ENCODE measurements at places on chromosomes 13 and 19. TPM values are rescaled to one million over a fixed set of nuclear protein-coding genes. Genes with fewer than 3 reads are reported as not detected.
A peak's percentile ranks its signal among the peaks of the same experiment; 100 is the strongest.

DNA sequence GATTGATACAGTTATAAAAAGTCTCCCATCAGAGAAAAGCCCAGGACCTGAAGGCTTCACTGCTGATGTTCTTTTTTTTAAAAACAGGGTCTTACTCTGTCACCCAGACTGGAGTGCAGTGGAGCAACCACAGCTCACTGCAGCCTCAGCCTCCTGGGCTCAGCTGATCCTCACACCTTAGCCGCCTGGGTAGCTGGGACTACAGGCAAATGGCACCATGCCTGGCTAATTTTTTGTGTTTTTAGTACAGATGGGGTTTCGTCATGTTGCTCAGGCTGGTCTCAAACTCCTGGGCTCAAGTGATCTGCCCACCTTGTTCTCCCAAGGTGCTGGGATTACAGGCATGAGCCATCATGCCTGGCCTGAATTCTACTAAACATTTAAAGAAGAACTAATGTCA is 33.1 kb downstream of the TEX29 start:
- DNase-seq, result no peak

GRCh38 chr13:30134578-30134977 is 172.8 kb downstream of the KATNAL1 start:
- no peak for DNase-seq

DNA sequence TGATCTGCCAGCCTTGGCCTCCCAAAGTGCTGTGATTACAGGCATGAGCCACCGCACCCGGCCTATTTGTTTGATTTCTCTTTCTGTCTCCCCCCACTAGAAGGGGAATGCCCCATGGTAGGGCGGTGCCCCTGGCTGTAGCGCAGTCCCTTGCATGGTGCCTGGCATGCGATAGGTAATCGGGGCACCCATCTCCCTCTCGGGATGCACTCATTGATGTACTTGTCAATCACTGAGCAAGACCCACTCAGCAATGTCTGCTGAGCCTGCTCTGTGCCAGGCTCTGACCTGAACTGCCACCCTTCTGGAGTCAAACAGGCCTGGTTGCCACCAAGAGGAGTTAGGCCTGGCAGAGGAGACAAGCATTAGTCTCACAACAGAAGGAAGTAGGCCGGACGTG is 19.8 kb downstream of the DNM2 start:
- DNase-seq, result no peak

DNA sequence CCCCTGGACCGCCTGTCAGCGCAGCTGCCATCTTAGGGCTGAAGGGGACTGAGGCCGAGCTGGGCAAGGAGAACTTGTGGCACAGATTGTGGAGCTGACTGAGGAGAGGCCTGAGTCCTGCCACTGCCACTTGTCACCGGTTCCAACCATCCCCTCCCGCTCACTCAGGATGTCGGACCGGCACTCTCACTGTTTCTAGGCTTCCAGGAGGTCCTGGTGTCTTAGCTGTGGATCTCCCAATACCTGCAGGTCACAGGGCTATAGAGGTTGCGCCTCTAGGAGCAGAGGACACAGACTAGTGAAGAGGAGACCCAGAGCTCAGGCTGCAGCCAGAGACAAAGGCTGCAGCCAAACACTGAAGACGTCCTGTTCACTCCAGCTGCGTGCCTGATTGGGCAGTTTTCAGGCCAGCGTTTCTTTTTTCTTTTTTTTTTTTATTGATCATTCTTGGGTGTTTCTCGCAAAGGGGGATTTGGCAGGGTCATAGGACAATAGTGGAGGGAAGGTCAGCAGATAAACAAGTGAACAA is 15.3 kb upstream of the ZNF486 start:
- no peak for DNase-seq

DNA sequence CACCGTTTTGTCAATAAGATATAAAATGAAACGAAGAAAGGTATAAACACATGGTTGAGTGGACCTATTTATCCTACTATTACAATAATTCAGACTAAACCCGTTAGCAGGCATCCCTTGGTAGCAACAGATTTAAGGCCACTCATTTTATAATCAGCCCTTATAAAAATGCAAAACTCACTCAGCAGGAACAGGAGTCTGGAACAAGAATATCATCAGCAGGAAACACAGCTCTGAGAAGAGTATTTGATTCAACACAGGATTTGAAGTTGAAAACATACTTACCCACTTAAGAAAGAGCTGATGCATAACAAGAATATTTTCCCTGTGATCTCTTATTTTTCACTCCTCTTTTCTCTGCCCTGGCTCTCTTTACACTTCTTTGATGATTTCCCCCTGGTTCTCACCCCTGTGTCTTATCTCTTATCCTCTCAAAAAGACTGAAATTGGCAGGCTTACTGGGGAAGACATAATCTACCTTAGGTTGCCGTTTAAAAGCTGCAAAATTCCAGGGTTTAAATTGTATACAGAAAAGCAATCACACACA is 1722.7 kb downstream of the SLITRK5 start:
- no peak for DNase-seq

DNA sequence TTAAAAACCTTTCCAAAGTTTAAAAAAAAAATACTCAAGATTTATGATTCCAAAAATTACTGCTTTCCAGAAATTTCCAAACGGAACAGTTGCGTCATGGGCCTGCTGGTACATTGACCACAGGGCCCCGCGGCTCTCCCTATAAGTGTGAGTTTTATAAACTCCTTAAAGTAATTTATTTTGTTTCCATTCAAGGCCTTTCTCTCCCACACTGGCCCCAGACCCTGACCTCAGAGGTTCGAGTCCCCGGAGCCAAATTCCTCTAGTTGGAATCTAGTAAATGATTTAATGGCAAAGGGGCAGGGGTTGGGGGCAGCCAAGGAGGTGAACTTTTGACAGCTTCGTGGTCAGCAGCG is 97.5 kb downstream of the INSR start:
- DNase-seq, result peak; percentile 42

- no peak for DNase-seq
Measured at GRCh38 chr19:40920300-40921004, 38.4 kb upstream of the CYP2A7 start.

DNA sequence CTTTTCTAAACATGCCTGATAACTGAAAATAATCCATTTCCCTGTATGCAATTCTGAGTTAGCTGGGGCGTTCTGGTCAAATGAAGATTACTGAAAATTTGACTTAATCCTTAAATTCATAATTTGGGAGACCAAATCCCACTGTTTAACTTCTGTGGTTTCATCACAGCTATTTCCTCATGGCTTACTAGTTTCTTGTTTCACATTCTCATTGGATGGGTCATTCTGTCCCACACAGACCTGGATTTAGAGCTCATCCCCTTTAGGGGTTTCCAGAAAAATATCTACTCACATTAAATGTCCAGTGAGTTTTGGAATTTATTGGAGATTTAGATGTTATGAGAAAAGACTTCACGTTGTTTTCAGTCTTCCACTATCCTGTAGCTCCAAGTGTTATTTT is 709.3 kb upstream of the KLHL1 start:
- DNase-seq, result no peak

DNA sequence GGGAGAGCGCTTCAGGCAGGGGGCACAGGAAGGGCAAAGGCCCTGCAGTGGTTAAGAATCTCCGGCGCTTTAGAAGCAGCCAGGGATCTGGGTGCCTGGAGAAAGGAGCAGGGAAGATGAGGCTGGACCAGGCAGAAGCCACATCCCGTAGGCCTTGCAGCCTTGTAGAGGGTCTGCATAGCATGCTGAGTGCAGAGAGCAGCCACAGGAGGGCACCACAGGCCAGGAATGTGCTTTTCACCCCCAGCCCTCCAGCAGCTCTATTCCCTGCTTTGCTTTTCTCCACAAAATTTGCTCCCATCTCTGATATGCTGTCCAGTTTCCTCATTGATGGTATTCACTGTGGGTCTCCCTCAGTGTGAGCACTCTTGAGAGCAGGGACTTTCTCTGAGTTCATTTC is 5.7 kb downstream of the WDR62 start:
- peak; percentile 35 for DNase-seq

- no peak for DNase-seq
Measured at GRCh38 chr13:112574416-112574815, 13.5 kb downstream of the TUBGCP3 start.

GRCh38 chr13:111361046-111361872 is 40.8 kb downstream of the TEX29 start:
- DNase-seq, result no peak

GRCh38 chr13:32669030-32669646 is 82.9 kb downstream of the PDS5B start:
- no peak for DNase-seq

- DNase-seq, result peak; percentile 50
Measured at GRCh38 chr19:13060233-13060963, 42.3 kb downstream of the LYL1 start.

GRCh38 chr19:21109116-21109515 is 27.1 kb downstream of the ZNF714 start:
- DNase-seq, result no peak

- no peak for DNase-seq
Measured at GRCh38 chr13:95948656-95949055, 104.5 kb downstream of the UGGT2 start.

DNA sequence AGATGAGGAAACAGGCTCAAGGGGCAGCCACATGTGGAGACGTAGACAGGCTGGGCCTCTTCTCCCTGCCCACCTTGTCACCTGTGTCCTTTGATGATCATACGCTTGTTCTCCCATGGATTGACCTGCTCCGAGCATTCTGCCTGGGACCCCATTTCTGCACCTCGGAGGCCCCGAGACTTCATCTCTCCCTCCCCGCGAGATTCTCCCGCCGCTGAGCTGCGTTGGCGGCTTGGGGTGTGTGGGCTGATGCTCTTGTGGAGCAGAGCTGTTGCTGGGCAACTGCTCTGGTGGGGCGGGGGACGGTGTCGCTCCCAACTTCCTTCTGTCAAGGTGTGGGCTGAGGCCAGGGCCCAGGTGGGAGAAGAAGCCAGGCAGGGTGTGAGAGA is 22.1 kb downstream of the MAST3 start:
- DNase-seq, result no peak

DNA sequence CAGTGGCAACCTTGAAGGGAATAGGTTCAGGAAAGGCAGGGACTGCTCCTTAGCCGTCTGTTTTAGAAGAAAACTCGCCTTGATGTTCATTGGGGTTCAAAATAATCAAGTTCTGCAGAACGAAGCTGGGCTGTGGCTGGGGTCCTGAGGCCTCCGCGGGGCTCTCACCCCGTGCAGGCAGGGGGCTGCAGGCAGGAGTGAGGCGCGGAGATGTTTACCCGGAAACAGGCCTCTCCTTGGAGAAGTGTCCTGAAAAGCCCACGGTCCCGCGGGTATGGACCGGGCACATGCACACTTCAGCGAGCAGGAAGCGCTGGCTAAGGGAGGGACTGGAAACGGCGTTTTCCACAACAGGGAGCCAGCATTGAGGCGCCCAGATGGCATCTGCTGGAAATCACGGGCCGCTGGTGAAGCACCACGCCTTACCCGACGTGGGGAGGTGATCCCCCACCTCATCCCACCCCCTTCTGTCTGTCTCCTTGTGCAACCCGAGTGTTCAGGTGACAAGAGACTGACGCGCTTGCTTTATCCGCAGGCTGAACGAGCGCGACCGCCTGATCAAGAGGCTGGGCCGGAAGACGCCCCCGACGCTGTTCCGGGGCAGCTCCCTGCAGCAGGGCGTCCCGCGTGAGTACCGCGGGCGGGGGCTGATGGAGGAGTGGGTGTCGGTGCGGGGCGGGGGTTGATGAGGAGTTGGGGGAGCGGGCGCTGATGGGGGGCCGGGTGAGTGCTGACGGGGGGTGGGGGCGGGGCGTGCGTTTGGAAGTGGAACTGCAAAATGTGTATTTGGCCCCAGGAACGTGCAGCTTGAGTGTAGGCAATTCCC is 39.6 kb downstream of the SHISA2 start:
- DNase-seq, result peak; percentile 33

GRCh38 chr19:5090465-5091017 is 121.6 kb downstream of the KDM4B start:
- no peak for DNase-seq

DNA sequence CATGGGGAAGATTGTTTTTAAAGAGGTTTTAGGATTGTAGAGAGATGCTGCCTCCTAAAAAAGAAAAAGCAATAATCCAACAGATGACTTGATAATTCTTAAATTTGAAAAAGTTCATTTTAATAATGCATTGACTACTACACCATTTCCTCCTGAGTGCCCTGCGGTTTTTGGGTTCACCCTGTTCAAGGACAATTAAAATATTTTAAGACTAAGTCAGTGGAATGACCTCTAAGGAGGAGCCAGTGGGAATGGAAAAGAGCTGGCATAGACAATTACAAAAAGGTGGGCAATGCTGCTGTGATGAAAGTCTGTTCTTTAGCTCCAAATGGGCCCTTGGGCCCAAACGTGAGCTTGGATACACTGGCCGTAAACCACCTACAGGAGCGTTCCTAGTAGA is 217.8 kb downstream of the LHFPL6 start:
- DNase-seq, result no peak

GRCh38 chr19:46861691-46862502 is 1.1 kb downstream of the ARHGAP35 start:
- DNase-seq, result no peak

- no peak for DNase-seq
Measured at GRCh38 chr19:19191768-19192077, 229 bp downstream of the BORCS8 start.

- DNase-seq, result peak; percentile 98
Measured at GRCh38 chr19:44741841-44742329, 6.6 kb upstream of the BCL3 start.

GRCh38 chr13:21739771-21740170 is 68.9 kb downstream of the FGF9 start:
- no peak for DNase-seq

DNA sequence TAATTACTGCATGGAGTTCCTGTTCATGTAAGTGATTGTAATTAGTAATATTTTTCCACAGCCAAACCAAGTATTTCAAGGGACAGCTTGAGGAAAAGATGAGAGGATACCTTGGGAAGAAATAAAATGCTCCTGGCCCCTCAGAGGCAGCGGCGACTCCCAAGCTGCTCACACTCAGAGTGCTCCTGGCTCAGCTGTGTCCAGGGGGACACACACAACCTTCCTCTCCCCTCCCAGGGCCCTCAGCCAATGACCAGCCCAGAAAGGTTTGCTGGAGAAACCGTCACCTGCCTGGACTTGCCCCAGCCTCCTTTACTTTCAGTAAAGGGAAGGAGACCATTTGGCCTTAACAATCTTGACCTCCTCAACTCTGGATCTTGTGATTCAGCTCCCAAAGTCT is 51.1 kb downstream of the CRYL1 start:
- DNase-seq, result no peak

GRCh38 chr13:74073274-74073673 is 60.9 kb downstream of the KLF12 start:
- no peak for DNase-seq

POLRMT gene
- 43.6 TPM for total RNA-seq

ZNF433 gene
- total RNA-seq, result 4.0 TPM

FFAR2 gene
- 0.47 TPM for total RNA-seq

FCER2 gene
- 1.7 TPM for total RNA-seq

TMEM59L gene
- total RNA-seq, result 1.9 TPM

WDR18 gene
- 16.2 TPM for total RNA-seq

NCR1 gene
- total RNA-seq, result not detected

CAPN12 gene
- 0.77 TPM for total RNA-seq

RFPL4AL1 gene
- total RNA-seq, result not detected

ZNF253 gene
- total RNA-seq, result 6.3 TPM

HNRNPA1L2 gene
- total RNA-seq, result 4.3 TPM

GPR12 gene
- total RNA-seq, result 0.08 TPM

TNNI3 gene
- 2,132 TPM for total RNA-seq

CACNG6 gene
- total RNA-seq, result 0.21 TPM

PVR gene
- total RNA-seq, result 64.7 TPM

AP1M2 gene
- total RNA-seq, result 0.55 TPM

Measured in left cardiac atrium (tissue), 4 donors.